Stimulated activated CD8-positive, alpha-beta memory T cell treated with anti-CD3 and anti-CD28 coated beads, Interleukin-4, amount 100 ng/mL, for 1 hour (primary cell): ENCODE measurements at places on chromosomes 4 and X.

DNA sequence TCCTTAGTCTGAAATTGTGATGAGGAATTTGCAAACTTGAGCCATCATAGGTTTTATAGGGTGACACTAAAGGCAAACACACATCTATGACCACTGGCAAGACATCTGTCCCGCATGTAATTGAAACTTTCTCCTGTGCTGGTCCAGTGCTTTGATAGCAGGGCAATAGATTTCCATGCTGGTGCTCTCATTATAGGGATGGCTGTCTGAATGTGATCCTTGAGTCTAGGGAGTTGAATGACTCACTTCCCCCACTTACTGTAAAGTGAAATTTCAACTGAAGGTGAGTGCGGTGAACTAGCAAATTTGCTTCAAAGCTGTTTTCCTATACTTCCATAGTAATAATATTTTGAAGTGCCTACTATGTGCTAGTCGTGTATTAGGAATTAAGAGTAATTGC is 1630.0 kb downstream of the STIM2 start:
- DNase-seq = no peak

DNA sequence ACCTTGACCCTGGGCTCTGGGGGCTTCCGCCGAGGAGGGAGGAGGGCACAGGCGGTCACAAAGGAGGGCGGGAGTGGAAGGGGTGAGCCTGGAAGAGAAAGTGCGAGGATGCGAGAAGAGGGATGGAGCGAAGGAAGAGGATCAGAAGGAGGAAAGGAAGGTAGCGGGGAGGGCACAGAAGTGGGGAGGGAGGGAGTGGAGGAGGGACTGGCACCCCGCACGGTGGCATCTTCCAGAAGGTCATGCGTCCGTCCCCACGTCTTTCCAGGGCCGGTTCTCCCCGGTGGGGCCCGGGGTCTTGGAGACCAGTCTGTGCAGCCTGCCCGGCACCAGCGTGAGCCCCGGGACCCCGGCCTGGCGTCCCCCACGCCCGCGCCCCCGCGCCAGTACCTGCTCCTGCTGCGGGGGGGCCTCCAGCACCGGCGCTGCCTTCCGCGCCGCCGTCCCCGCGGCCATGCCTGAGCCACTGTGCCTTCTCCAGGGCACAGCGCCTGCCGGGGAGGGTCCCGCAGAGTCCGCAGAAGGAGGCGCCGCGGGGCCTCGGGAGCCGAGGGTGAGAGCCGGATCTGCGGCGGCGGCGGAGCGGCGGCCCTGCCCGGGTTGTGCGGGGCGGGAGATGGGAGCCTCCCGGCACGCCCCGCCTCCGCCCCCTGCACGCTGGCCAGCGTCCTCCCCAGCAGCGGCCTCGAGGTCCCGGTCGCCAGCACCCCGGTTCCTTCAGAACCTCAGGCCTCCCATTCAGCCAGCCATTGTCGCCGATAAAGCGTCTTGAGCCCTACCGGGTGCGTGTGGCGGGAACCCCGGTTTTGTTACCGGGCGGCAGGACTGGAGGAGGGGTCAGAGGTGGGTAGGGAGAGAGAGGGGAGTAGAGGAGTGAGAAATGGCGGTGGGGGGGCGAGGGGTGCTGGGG is at the start of gene RNF175:
RNF175 (minus strand) TSS at position 618 of the 910 bp plus-strand sequence; CDS start at position 456, 162 bp downstream.
- no peak for DNase-seq

DNA sequence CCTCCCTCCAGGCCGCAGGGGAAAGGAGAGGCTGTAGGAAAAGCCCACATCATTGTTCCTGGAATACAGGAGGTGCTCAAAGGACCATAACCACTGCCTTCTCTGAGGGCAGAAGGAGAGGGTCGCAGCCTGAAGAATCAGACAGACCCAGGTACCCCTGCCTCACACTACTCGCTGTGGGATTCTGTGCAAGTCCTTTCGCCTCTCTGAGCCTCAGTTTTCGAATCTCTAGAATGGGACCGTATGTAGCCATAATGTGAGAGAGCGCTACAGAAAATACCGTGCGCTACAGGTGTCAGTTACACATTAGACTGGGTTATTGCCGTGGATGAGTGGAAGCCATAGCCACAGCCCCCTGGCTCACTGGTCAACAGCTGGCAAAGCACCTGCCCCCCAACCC is 78.2 kb upstream of the PSAPL1 start:
- DNase-seq = no peak

GRCh38 chr4:14867847-14868246 is 134.4 kb upstream of the CPEB2 start:
- no peak for DNase-seq

DNA sequence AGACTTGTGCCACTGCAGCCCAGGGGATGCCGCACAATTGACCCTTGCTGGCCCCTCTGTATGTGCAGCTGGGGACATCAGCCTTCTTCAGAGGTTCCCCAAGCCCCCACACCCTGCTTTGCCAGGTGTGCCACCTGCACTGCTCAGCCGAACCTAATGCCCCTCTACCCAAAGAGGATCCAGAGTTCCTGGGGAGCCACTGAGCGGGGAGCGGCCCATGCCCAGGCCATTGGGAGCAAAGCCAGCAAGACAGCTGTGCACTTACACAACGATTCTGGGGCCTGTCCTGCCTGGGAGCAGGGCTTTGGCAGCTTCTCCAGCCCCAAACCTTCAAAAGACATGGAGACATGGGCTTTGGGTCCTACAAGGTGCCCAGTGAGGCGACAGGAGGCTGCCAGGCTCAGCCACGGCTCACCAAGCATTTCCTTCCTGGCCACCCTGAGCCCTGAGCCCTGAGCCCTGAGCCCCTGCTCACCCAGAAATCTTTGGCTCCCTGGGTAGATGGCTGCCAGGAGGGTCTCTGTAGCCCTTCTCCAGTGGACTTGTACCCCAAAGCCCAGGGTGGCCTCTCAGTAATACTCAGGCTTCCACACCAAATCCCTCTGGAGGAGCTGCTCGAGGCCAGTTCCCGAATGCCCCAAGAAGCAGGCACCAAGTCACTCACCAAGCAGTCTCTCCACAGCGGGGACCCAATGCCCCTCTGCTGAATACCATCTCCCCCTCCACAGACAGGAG is 13.0 kb downstream of the PNMA6E start:
- DNase-seq = no peak

DNA sequence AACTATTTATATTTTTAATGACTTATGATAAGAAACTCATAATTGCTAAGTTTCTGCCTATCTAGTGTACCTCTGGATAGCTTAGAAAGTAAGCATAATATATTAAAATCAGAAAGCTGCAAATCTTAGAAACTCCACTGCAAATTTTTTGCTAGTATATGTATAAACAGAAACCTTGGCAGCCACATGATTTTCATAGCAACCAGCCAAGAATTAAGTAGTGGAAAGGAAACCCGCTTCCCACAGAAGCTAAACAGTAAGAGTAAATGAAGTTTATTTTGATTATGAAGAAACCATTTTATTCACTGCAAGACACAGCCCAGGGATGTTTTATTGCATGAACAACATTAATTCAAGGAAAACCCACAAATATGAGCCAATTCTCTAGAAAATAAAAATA is 872.5 kb upstream of the ADGRL3 start:
- DNase-seq = no peak

GRCh38 chrX:96372313-96373046 is 312.2 kb upstream of the DIAPH2 start:
- DNase-seq = no peak

GRCh38 chr4:127622621-127622920 is 10.2 kb upstream of the INTU start:
- DNase-seq = no peak

- no peak for DNase-seq
These were observed 149.8 kb upstream of the TLL1 start for GRCh38 chr4:165723051-165723795.

- no peak for DNase-seq
These were observed 446.5 kb downstream of the SPRY1 start for GRCh38 chr4:123843137-123843536.

- no peak for DNase-seq
These were observed 62.3 kb upstream of the CD99 start for GRCh38 chrX:2628751-2629315.

DNA sequence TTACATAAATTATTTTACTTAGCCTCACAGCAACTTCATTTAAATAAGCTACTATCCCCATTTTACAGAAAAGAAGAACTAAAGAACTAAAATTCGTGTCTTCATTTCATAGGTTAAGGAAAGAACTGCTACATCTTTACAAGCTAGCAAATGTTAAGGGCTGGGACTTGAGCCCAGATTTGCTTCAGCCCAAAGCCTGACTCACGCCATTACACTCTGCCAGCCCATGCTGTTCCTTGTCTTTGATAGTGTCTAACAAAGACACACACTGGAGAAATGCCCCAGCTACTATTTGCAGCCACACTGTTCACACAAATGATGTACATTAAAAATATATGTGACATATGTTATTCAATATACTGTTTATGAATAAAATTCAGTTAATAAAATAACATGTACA is 29.0 kb upstream of the ERVMER34-1 start:
- no peak for DNase-seq

DNA sequence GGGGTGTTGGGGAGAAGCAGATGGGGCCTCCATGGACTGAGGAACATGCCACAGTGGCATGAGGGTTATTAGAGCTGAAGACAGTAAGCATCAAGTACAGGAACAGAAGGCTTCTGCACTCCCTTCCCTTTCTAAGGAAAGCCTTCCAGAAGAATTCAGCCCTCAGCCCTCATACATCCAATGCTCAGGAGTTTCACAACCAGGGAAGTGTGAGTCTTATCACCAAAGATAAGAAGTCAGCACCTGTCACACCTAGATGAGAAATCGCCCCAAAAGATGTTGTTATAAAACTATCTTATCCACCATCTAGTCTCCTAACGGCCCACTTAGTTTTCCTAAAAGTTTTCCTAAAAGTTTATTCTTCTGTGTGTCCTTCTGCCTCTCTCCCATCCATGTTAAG is 78.0 kb upstream of the STS start:
- no peak for DNase-seq

- DNase-seq = no peak
These were observed 156.3 kb downstream of the TMEM164 start for GRCh38 chrX:110159235-110159634.

GRCh38 chr4:88675543-88675942 is 22.1 kb downstream of the NAP1L5 start:
- no peak for DNase-seq

DNA sequence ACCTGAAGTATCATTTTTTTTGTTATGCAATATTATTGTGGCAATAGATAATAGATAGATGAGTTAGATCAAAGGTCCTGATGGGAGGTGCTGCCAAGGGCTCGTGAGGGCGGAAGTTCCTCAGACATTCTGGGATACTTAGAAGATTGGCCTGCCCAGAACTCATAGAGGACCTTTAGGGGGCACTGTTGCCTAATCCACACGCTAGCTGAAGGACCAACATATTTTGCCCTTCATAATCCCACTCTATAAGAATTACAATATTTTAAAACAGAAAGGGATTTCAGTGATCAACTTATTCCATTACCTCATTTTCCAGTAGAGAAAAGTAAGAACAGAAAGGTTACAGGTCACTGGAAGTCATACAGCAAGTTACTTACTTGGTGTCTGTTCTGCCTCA is 22.9 kb upstream of the COX7B2 start:
- DNase-seq = no peak

DNA sequence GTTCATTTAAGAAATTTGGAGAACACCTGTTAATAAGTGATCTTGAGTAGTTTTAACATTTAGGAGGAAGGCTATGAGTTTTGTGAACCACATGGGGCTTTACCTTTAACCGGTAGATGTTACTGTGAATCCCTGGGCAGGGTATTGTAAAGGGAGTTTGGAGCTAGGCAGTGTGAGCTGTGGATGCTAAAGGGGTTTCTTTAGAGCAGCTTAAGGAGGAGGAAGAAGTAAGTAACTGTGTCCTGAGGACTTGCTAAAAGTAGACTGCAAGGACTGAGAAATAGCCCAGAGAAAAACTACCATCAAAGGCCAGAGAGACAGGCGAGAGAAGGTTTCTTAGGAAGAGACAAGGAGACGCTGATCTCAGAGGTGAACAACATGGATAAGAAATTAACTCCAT is 5.6 kb downstream of the RHOH start:
- no peak for DNase-seq

DNA sequence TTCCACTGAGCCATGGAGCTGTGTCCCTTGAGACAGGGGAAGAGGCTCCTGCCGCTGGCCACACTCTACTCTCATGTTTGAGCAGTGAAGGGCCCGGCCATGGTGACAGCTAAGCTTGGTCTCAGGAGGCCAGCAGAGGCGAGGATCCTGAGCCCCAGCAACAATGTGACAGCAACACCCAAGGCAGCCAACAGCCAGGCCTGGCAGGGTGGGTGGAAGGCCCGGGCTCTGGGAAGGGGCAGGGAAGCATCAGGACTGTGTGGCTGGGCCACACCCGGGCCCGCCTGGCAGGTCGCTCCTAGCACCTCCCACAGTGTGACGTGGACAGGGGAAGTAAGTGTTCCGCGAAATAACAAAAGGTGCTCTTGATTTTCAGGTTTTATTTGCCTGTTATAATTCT is 24.8 kb downstream of the L1CAM start:
- DNase-seq = no peak

DNA sequence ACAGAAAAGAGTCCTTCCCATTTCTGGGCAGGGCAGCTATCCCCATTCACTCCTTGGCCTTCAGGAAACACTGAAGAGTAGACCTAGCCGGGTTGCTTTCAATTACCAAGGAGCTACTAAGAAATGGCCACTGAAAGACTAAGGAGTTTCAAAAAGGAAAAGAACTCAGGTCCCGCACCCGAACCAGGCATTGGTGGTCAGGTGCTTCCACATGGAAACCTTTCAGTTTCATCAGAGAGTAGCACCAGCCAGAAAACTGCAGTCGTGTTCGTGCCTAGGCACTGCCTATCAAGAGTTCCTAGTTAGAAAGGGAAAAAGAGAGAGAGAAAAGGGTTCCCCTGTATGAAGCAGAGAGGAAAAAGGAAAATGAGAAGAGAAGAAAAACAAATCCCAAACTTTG is 237.9 kb downstream of the KLHL4 start:
- no peak for DNase-seq

DNA sequence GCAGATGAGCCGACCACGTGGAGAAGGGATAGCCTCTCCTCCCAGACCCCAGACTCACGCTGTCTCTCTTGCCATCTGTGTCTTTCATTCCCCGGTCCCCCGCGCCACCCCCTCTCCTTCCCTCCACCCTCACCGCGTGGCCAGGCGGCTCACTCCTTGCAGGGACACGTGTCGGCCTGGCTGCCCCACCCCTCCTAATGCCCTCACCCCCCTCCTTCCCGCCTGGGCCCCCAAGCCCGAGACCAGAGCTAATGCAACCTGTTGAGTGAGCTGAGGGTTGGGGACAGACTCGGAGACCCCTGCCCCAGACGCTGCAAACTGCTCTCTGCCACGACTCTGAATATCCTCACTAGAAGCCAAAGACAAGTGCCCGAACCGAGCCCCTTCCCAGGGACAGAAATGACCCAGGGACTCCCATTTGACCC is 1.8 kb downstream of the SLC38A5 start:
- no peak for DNase-seq

- DNase-seq = no peak
These were observed 98.3 kb downstream of the NFKB1 start for GRCh38 chr4:102599455-102599854.
